ENCODE measurements at places on chromosomes 5 and 9. TPM values are rescaled to one million over a fixed set of nuclear protein-coding genes. Genes with fewer than 3 reads are reported as not detected.
A peak's percentile ranks its signal among the peaks of the same experiment; 100 is the strongest.

DNA sequence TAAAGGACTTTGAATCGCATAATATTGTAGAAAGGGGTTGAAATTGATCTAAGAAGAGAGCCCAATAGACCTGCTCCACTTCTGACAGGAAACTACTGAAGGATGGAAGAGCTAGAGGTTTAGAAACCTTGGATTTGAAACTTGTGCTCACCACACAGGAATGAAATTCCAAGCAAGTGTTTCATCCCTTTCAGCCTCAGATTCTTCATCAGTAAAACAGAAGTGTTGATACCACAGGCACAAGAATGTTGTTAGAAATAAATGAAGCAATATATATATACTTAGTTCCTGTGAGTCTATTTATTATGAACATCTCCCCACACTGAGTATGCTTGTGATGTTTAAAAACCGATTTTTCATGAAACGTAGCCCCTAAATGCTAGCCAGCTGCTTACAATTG, 43.8 kb downstream of the PRRC1 start:
- no peak for DNase-seq

DNA sequence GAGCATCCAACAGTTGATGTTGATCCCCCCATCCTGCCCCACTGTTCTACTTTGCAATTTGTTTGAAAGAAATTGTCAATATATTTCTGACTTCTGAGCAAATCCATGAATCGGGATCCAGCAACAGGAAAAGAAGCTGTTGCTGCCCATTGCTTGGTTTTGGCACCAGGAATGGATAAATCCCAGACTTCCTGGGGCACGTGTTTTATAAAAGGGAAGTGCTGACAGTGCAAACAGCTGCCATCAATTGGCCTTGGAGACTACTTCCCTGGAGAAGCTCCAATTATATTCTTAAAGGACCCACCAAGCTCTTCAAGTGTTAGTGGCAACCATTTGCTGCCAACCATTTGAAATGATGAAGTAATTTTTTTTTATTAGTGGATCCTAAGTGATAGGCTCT, 13.7 kb downstream of the STK32A start:
- no peak for DNase-seq

DNA sequence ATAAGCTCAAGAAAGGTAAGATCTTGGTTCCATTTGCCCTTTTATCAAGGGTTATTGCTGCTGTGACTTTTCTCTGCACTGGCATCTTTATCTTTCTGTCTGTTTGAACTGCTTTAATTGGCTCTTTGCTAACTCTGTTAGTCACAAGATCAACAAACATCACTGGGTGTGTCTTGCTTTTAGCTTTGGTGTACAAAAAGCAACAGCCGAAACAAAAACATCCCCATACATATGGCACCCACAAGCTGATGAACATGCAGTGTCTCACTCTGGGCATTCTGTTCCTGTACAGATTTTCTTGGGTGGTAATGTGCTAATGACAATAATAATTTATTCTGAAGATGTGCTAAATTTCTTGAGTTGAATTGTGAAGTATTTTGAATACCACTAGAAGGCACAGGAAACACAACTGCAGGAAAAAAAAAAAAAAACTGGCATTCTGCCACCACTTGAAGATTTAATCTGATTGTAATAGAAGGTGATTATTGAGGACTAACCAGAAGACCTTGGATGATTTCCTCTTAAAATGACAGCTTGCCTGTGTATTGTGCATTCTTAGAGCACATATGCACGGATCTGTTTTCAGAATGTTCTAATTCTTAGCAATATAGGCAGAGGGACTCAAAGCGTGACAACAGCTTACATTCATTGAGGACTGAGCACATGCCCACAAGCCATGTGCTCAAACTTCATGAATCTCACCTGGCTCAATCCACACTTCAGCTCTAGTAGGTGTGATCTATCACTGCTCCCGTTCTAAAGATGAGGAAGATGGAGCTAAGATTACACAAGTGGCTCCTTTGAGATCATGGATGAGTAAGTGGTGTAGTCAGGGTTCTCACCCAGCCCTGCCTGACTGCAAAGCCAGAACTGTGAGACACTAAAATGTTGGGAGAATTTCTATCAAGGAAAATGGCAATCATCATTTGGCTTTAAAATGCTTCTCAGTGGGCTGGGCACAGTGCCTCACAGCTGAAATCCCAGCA, 96.4 kb downstream of the EBF1 start:
- DNase-seq, result no peak

GRCh38 chr5:79224286-79224984, 11.5 kb upstream of the JMY start:
- DNase-seq, result no peak

GRCh38 chr5:74179179-74179578, 461.3 kb downstream of the ENC1 start:
- no peak for DNase-seq

DNA sequence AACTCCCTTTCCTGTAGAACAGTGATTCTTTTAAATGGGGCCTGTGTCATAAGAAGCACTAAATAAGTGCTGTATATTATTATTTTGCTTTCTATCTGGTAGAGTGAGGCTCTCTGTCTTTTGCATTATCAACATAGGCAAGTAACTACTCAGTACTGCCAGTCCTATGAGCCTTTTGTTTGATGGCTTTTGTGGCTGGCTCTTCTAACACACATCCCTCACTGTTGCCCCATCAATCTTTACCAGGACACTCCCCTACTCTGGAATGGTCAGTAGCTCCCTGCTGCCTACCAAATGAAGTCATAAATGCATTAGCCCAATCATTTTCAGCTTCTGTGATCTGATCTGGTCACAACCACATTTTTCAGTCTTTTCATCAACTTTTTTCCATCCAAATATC, 137.6 kb downstream of the INSYN2B start:
- DNase-seq, result no peak

DNA sequence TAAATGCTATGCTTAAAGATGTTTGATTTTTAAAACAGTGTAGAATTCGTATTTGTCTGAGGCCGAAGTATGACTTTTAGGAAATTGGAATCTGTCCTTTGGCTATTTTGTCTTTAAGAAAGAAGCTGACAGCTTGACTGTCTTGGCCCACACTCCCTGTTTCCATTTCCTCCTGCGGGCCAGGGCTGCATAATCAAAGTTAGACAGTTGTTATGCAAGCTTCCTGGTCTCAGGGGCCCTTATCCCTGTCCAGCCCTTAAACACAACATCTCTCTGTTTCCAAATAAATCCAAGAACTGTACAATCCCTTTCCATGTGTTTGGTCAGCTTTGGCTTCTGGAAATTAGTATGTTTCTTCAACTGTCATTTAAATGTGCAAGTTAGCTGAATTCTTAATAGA, 54.6 kb upstream of the ECM2 start:
- DNase-seq, result no peak

- DNase-seq, result peak; percentile 10
Observed at GRCh38 chr5:154273028-154273617, 82.6 kb downstream of the GALNT10 start.

- no peak for DNase-seq
Observed at GRCh38 chr5:140358738-140359310, 1.2 kb upstream of the SLC4A9 start.

DNA sequence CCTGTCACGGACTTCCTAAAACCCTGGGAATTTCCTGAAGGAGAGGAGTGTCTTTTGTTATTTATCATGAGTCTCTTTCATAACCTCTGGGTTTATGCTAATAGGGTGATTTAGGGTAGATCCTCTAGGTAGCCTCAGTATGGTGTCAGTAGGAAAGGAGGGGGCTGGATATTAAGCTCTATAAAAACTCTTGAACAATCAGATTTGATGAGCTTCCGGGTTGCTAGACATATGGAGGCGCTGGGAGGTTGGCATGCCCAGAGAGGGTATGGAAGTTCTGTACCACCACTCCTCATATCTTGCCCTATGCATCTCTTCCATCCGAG, 15.6 kb upstream of the PTBP3 start:
- no peak for DNase-seq

DNA sequence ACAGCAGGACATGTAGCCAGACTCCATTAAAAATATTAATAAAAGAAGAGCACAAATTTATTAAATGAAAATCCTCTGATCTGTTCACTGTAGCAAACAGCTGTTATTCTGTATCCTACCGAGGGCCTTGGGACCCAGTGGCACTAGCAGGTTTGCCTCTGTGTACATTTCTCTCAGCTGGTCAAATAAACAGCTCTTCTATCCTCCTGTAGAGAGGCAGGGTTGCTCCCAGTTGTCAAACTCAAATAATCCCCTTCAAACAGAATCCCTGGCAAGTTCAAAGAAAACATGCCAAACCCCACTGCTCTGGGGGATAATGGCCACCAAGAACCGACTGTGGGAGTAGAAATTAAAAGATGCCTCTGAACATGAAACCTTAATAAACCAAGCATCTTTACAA, 1262.0 kb upstream of the DMAC1 start:
- DNase-seq, result no peak

- DNase-seq, result no peak
Observed at GRCh38 chr5:179781846-179782245, 11.9 kb upstream of the LTC4S start.

- no peak for DNase-seq
Observed at GRCh38 chr5:157384971-157385709, 74.9 kb upstream of the NIPAL4 start.

GRCh38 chr5:180605554-180606214, 14.4 kb upstream of the SCGB3A1 start:
- peak; percentile 87 for DNase-seq

GRCh38 chr5:103367702-103368101, 109.1 kb downstream of the MACIR start:
- DNase-seq, result no peak

DNA sequence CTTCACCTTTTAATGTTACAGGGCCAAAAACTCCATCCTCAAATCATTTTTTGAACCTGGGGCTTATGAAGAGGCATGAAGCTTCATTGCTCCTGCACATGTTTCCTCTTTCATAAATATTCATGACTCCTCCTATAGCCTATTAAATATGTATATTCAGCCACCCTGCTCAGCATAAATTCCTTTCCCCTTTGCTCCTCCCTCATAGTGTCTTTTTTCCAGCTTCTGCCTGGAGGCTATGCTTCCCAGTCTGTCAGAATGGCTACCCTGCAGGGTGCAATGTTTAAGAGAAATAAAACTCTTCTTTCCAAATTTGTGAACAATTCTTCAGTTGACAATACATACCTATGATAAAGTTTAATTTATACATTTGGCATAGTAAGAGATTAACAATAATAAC, 1082.9 kb upstream of the CDH18 start:
- DNase-seq, result no peak

- no peak for DNase-seq
Observed at GRCh38 chr5:118441034-118441433, 547.3 kb downstream of the DTWD2 start.

- no peak for DNase-seq
Observed at GRCh38 chr5:150489360-150490295, 18.3 kb upstream of the NDST1 start.

- no peak for DNase-seq
Observed at GRCh38 chr5:139856714-139857113, 61.1 kb downstream of the PSD2 start.

DNA sequence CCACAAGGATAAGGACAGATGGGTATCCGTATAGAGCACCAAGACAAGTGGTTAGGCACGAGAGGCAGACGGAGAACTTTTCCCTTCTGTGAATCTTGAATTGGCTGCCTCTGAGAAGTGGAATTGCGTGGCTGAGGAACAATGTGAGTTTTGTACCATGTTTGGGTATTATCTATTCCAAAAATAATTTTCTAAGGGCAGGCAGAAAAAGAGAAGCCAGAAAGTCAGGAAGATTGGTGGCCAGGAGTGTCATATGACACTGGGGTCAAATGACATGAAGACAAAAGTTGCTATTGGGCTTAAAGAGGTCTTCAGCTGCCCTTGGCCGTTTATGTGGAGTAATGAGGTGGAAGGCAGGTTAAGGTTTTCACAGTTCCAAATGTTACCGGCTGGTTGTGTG, 14.5 kb downstream of the HABP4 start:
- no peak for DNase-seq

GRCh38 chr5:168177831-168178450, 113.5 kb upstream of the WWC1 start:
- DNase-seq, result no peak

GRCh38 chr9:130741831-130742449, 48.4 kb downstream of the EXOSC2 start:
- DNase-seq, result peak; percentile 57

- DNase-seq, result peak; percentile 57
Observed at GRCh38 chr9:133238272-133238850, 29.3 kb upstream of the OBP2B start.

DNA sequence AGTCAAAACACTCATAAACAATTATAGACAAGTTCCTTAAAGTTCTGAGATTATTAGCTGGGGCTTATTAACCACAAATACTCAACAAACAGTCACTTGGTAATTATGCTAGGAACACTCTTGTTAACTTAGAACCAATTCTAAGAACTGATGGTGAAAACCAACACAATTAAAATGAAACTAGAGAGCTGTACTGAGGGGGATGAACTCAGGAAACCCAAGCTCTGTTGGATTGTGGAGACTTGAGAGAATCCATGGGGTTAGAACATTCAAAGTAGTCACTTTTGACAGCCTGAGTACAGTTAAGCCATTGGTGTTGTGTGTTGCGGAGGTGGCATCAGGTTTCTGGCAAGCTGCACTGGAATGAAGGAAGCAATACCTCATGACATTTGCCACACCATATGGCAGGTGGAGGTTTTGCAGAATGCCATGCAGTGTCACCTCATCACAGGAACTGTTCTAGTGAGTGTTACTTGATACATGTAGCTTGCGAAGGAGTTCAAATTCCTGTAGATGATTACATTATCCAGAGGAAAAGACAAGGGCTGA, 480.9 kb upstream of the CD180 start:
- DNase-seq, result no peak

- DNase-seq, result no peak
Observed at GRCh38 chr9:100308965-100309564, 43.7 kb downstream of the TEX10 start.

The SLC45A2 gene
- total RNA-seq, result not detected

The PRDM9 gene
- total RNA-seq, result not detected

The COL15A1 gene
- not detected for total RNA-seq

The SPAAR gene
- total RNA-seq, result not detected

The SPATA31C1 gene
- not detected for total RNA-seq

The TAF1L gene
- total RNA-seq, result not detected

The C6 gene
- not detected for total RNA-seq

The ADAMTS16 gene
- total RNA-seq, result not detected

The TAF11L10 gene
- total RNA-seq, result not detected

The AJM1 gene
- total RNA-seq, result 6.4 TPM

The OR1N2 gene
- not detected for total RNA-seq

The ACOT12 gene
- not detected for total RNA-seq

The ANKRD18A gene
- 2.3 TPM for total RNA-seq

All from activated CD8-positive, alpha-beta T cell treated with anti-CD3 and anti-CD28 coated beads for 36 hours (primary cell).